ENCODE measurements at places on chromosomes 4 and X. TPM values are rescaled to one million over a fixed set of nuclear protein-coding genes. Genes with fewer than 3 reads are reported as not detected.

DNA sequence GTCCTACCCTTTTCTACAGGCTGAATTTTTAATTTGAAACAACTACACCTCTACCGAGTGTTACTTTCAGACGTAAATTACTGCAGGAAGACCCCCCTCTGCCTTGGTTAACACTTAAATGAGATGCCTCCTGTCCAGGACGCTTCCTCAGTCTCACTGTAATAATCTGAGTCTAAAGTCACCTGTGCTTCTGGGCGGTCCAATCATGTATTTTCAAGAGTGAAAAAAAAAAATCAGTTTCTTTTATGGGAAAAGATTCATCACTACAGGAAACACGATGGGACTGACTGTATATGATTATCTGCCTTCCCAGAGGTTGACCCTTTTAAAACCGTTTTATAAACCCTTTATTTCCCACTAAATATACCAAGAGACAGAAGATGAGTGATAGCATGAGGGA, 776 bp downstream of the RBM47 start:
- peak overlapping the region; percentile 77 for H3K4me3 ChIP-seq
- peaks cover 1% of the 10 kb centered on the region for H3K36me3 ChIP-seq
- no peak overlapping the region for H3K27ac ChIP-seq
- peaks cover 61% of the 10 kb centered on the region for H3K27me3 ChIP-seq
- no peak for DNase-seq

DNA sequence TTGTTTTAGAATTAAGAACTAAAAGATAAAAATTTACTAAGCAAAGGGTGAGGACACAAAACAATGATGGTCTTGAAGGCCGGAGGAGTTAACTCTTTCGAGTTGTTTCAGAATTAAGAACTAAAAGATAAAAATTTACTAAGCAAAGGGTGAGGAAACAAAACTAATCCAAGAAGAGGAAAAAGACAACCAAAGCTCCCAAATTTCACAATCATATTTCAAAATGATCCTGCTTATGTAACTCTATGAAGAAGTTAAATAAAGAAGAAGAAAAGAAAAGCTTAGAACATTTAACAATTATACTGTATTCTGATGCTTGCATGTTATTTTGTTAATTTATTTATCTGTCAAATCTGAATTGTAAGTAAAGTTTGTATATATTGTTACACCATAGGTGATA, 154.8 kb upstream of the SLIT2 start:
- DNase-seq: no peak
- no peak overlapping the region for H3K4me3 ChIP-seq
- H3K27me3 ChIP-seq: no peaks in the 10 kb centered on the region
- H3K27ac ChIP-seq: no peak overlapping the region

GRCh38 chr4:114025176-114025777, 45.8 kb upstream of the ARSJ start:
- H3K4me3 ChIP-seq: no peak overlapping the region
- no peak overlapping the region for H3K27ac ChIP-seq
- no peaks in the 10 kb centered on the region for H3K36me3 ChIP-seq
- no peaks in the 10 kb centered on the region for H3K4me1 ChIP-seq
- no peaks in the 10 kb centered on the region for H3K27me3 ChIP-seq

- H3K4me3 ChIP-seq: peak overlapping the region; percentile 52
- no peak for DNase-seq
- peaks cover 59% of the 10 kb centered on the region for H3K27me3 ChIP-seq
- no peak overlapping the region for H3K27ac ChIP-seq
- H3K36me3 ChIP-seq: peaks cover 2% of the 10 kb centered on the region
- peaks cover 12% of the 10 kb centered on the region for H3K4me1 ChIP-seq
Observed at GRCh38 chr4:82562564-82562854, 721 bp upstream of the TMEM150C start.

DNA sequence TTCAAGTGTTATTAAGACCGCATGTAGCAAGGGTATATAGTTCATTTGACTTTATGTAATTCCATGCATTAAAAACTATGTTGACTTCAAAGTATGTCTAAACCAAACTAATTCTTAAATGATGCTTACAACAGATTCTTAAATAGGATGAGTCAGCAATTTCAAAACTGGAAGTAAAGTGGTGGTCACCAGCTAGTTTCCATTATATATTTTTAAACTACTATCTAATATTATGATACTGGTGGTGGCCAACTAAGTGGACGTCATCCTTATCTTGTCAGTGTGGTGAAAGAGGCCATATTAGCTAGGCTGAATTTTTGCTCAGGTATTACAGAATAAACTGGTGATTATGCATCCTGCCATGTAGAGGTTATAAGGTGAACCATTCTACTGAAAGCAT, 1.2 kb downstream of the IL15 start:
- H3K27me3 ChIP-seq: peaks cover 14% of the 10 kb centered on the region
- H3K4me1 ChIP-seq: peaks cover 25% of the 10 kb centered on the region
- no peak for DNase-seq
- peaks cover 1% of the 10 kb centered on the region for H3K36me3 ChIP-seq

GRCh38 chr4:133600008-133600407, 450.9 kb downstream of the PCDH10 start:
- no peak overlapping the region for H3K27ac ChIP-seq
- no peaks in the 10 kb centered on the region for H3K36me3 ChIP-seq
- H3K4me1 ChIP-seq: no peaks in the 10 kb centered on the region
- no peak overlapping the region for H3K4me3 ChIP-seq

The PAGE4 gene
- not detected for total RNA-seq

The SSX7 gene
- not detected for total RNA-seq

GRCh38 chr4:56181140-56181953, 205.9 kb downstream of the AASDH start:
- peaks cover 11% of the 10 kb centered on the region for H3K4me1 ChIP-seq
- DNase-seq: no peak
- no peak overlapping the region for H3K27ac ChIP-seq
- H3K27me3 ChIP-seq: peaks cover 18% of the 10 kb centered on the region

The LYAR gene
- total RNA-seq: 49.9 TPM

DNA sequence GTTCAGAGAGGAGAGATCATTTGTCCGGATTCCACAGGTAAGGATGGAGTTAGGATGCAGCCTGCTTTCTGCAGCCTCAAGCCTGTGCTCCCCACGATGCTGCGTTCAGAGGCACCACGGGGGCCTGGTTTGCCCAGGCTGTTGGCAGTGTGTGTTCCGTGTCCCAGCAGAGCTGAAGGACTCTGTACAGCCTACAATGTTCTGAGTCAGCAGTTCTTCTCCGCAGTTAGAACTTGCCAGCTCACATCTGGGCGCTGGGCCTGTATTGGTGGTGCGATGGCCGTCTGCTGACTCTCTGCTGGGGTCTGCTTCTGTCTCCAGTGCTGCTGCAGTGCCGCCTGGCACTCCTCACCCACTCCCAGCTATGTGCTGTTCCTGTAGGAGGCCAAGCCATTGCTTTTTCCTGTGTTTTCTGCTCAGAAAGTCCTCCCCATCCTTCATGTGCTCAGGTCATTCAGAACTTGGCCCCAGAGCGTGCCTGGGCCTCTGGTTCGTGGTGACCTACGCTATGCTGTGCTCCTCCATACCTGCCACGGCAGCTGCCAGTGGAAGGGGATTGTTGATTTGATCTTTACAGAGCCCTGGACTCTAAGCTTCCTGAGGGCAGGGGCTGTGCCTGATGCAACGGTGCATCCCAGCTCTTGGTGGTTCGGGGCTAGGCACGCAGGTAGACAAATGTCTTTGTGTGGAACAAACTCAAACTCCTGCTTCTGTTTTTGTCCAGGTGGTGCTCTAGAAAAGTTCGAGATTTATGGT, 42.6 kb upstream of the TADA2B start:
- no peak overlapping the region for H3K4me3 ChIP-seq
- H3K27ac ChIP-seq: peak overlapping the region; percentile 87
- peaks cover 51% of the 10 kb centered on the region for H3K36me3 ChIP-seq
- no peaks in the 10 kb centered on the region for H3K27me3 ChIP-seq
- no peak for DNase-seq

GRCh38 chr4:145934434-145935047, 4.1 kb downstream of the ZNF827 start:
- H3K36me3 ChIP-seq: peaks cover 8% of the 10 kb centered on the region
- H3K4me1 ChIP-seq: peaks cover 42% of the 10 kb centered on the region
- peak overlapping the region; percentile 93 for H3K27ac ChIP-seq
- DNase-seq: no peak
- H3K4me3 ChIP-seq: peak overlapping the region; percentile 99

The AKAP4 gene
- total RNA-seq: not detected

DNA sequence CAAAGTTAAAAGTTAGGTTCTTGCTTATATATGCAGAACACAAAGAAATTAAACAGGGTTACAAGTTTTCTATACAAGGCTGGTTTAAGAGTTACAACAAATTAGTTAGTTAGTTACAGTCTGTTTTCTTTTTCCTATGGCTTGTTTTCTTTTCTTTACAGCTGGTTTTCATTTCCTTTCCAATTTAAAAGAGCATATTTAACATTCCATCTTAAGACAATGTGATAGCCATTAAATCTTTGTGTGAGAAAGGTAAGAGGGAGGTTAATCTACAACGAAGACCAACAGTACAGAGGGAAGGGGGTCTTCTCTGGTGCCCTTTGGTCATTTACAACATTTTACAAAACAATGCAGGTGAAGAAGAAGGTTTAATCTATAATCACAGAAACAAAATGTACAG, 290.6 kb downstream of the ZNF674 start:
- no peak overlapping the region for H3K4me3 ChIP-seq
- no peak for DNase-seq
- no peak overlapping the region for H3K27ac ChIP-seq
- no peaks in the 10 kb centered on the region for H3K27me3 ChIP-seq

DNA sequence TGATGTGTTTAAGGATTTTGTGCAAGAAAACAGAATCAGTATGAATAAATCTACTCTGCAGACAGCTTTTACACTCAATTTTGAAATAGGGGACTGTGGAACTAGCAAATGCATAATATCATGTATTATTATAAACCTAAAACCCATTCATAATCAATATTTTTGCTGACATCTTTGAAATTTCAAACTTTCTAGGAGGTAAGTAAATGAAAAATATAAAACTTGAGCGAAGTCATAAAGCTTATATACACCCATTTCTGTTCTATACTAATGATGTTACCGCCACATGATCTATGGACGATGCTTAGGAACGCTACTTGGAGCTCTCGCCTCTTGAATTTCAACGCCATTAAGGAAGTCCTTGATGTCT, 38.1 kb downstream of the ADGRA3 start:
- peaks cover 2% of the 10 kb centered on the region for H3K4me1 ChIP-seq
- no peak overlapping the region for H3K27ac ChIP-seq
- H3K27me3 ChIP-seq: no peaks in the 10 kb centered on the region
- no peak for DNase-seq
- H3K4me3 ChIP-seq: no peak overlapping the region
- H3K36me3 ChIP-seq: no peaks in the 10 kb centered on the region

DNA sequence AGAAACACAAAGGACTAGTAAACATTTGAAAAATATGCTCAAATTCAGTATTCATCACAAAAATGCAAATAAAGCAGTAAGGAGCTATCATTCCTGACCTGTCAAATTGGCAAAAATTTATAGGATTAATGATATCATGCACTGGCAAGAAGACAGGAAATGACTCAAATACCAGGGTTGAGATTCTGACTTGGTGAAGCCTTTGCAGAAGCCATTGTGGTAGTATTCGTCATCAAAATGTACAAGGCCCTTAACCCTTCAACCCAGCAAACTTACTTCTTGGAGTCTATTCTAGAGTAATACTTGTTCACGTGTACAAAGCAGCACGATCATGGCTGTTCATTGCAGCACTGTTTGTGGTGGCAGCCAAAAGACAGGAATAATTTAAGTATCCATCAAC, 132.4 kb downstream of the ENOX2 start:
- no peak overlapping the region for H3K4me3 ChIP-seq
- H3K36me3 ChIP-seq: peaks cover 3% of the 10 kb centered on the region
- no peak overlapping the region for H3K27ac ChIP-seq
- DNase-seq: no peak

GRCh38 chrX:66046612-66047235, 6.8 kb upstream of the VSIG4 start:
- no peaks in the 10 kb centered on the region for H3K27me3 ChIP-seq
- peak; percentile 48 for DNase-seq
- H3K4me1 ChIP-seq: peaks cover 32% of the 10 kb centered on the region
- H3K4me3 ChIP-seq: no peak overlapping the region

DNA sequence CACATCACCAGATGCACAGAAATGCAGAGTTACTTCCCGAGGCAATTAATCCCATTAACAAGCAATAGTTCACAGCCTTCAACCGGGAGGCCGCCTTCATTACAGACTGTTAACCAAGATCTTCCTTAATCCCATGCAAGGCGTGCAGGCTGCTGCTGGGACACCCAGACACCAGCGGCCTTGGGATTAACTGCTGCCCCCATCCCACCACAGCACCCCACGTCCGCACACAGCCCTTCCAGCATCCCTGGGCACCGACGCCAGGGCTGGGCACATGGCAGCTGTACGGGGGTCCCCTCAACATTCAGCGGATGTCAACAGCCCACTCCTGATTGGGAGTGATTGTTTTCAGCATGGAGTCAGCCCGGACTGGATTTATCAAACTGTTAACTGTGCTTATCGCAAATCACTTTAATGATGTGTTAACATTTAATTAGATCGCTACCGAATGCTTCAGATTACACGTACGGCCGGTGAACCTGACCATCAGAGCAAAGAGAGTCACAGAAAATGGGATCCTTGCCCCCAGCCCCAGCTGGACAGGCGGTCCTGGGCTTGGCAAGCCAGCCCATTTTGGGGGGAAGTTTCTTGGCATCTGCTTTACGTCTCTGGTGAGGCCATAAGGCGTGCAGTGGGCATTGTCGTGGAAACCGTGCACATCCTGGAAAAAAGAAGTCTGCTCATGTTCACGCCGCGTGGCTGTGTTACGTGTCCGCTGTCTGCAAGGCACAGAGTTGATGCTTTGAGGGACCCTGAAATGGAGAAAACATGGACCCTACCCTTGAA, 126.4 kb downstream of the HMX1 start:
- no peak overlapping the region for H3K27ac ChIP-seq
- H3K4me1 ChIP-seq: no peaks in the 10 kb centered on the region
- H3K4me3 ChIP-seq: no peak overlapping the region

GRCh38 chr4:72846280-72847111, 223.0 kb downstream of the COX18 start:
- DNase-seq: no peak

- no peaks in the 10 kb centered on the region for H3K4me1 ChIP-seq
- no peak overlapping the region for H3K4me3 ChIP-seq
- H3K27ac ChIP-seq: no peak overlapping the region
- H3K27me3 ChIP-seq: no peaks in the 10 kb centered on the region
- H3K36me3 ChIP-seq: peaks cover 18% of the 10 kb centered on the region
Observed at GRCh38 chr4:123653236-123653635, 256.6 kb downstream of the SPRY1 start.

DNA sequence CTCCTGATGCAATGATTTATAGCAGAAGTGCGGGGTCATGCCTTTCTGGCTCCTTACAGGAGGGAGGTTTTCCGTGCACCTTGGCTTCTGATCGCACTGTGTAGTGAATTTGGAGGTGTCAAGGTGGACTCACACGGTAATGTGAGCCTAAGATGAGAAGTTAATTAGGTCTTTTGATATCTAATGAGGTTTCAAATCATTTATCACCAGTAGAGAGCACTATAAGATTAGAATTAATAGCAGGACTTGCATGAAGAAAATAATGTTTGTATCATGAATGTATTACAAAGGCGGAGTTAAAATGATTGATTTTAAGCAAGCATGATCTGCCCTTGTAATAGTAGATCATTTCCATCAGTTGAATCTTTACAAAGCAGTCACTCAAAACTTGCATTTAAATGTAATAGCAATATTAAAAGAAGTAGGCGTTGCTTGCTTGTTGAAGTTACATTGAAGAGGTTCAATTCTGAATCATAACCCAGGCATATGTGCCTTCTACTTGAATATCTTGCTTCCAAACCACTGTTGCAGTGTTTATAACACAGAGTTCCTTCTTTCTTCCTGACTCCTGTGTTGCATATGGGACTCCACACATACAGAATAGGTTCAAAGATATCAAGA, 152.1 kb downstream of the FMR1NB start:
- H3K4me1 ChIP-seq: no peaks in the 10 kb centered on the region
- no peak for DNase-seq
- H3K27ac ChIP-seq: no peak overlapping the region
- H3K4me3 ChIP-seq: no peak overlapping the region
- no peaks in the 10 kb centered on the region for H3K36me3 ChIP-seq

The MAGEA8 gene
- total RNA-seq: not detected

All from activated CD8-positive, alpha-beta memory T cell treated with anti-CD3 and anti-CD28 coated beads, Interleukin-2, amount 10 ng/mL, durations not matched to agents 7 days and 5 days (primary cell).